ENCODE measurements at places on chromosomes 16 and 17. TPM values are rescaled to one million over a fixed set of nuclear protein-coding genes. Genes with fewer than 3 reads are reported as not detected.

The OTOP3 gene
- polyA plus RNA-seq: 13.8 TPM

- H3K4me3 ChIP-seq: no peak overlapping the region
- no peaks in the 10 kb centered on the region for H3K27me3 ChIP-seq
- H3K36me3 ChIP-seq: no peaks in the 10 kb centered on the region
- no peak overlapping the region for H3K27ac ChIP-seq
- no peak for DNase-seq
- no peaks in the 10 kb centered on the region for H3K4me1 ChIP-seq
Observed at GRCh38 chr17:67051155-67051538, 6.8 kb downstream of the CACNG1 start.

The ZG16 gene
- polyA plus RNA-seq: 2.2 TPM

GRCh38 chr16:7508656-7509055 is 176.0 kb downstream of the RBFOX1 start:
- no peaks in the 10 kb centered on the region for H3K27me3 ChIP-seq
- no peak for DNase-seq
- no peak overlapping the region for H3K27ac ChIP-seq
- no peaks in the 10 kb centered on the region for H3K4me1 ChIP-seq
- H3K36me3 ChIP-seq: no peaks in the 10 kb centered on the region

GRCh38 chr17:40122999-40123810 is 1.4 kb downstream of the MSL1 start:
- H3K4me3 ChIP-seq: peak overlapping the region; percentile 94
- peak overlapping the region; percentile 83 for H3K27ac ChIP-seq
- H3K36me3 ChIP-seq: peaks cover 24% of the 10 kb centered on the region
- peak; percentile 60 for DNase-seq

All from large intestine (tissue), 12 donors.